Small intestine (tissue), 16 donors: ENCODE measurements at places on chromosomes 6 and 20. TPM values are rescaled to one million over a fixed set of nuclear protein-coding genes. Genes with fewer than 3 reads are reported as not detected.

Gene FGD2
- polyA plus RNA-seq: 11.6 TPM

Gene APOBEC2
- 3.1 TPM for polyA plus RNA-seq

Gene OOEP
- 0.18 TPM for polyA plus RNA-seq

Gene TMEM200A
- 0.45 TPM for polyA plus RNA-seq

Gene CASP8AP2
- 4.8 TPM for polyA plus RNA-seq

Gene STMND1
- polyA plus RNA-seq: not detected

Gene SPEF1
- polyA plus RNA-seq: not detected

Gene COL9A1
- polyA plus RNA-seq: not detected

Gene PHF20
- polyA plus RNA-seq: 23.1 TPM

Gene LGSN
- not detected for polyA plus RNA-seq
